ENCODE measurements at places on chromosomes 3 and 15.

DNA sequence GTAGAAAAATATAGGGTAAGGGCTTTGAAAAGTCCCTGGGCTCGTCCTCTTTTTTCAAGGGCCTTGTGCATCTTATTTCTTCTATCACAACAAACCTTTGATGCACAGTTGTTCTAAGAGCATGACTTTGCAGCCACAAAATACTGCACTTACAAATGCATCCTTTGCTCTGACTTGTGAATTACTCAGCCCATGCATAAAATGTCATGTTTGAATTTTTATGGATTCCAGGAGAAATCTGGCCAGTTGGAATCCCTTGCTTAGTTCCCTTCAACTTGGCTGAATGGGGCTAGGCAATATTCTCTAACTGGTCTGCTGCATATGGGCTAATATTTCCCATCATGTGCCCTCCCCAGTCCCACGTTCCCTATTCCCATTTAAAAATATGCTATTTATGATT lies 523.9 kb upstream of the RGMA start:
- no peak for DNase-seq

DNA sequence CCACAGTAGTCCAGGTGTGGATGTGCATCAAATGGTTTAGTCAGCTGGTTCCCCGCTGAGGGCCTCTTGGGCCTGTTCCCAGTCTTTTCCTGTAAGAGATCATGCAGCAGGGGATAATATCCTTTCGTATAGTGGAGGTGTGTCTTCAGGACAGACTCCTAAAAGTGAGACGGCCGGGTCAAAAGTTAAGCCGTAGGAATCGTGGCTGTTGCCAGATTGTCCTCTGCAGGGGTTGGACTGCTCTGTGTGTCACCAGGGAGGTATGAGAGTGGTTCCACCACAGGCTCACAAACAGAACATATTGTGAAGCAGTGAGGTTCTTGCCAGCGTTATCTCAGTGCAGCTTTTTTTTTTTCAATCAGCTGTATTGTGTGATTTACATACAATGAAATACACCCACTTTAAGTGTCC lies 95.0 kb downstream of the VGLL4 start:
- DNase-seq: peak; percentile 64

GRCh38 chr15:44471885-44472455 lies 44.5 kb downstream of the CTDSPL2 start:
- no peak for DNase-seq

DNA sequence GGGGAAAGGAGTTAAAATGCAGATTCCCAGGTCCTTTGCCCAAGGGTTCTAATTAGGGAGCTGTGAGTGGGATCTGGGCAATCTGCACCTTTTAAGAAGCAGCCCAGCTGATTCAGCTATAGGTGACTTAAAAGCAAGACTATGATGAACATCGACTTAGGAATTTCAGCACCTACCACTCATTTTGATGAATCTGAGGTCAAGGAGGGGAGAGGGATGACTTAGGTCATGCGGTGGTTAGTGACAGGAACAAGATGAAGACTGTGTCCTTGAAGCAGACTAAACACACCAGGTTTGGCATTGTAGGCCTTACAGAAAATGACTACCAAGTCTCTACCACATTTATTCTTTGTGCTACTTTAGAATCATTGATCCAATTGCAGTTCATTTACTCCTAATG lies 196.3 kb downstream of the DTWD1 start:
- no peak for DNase-seq

DNA sequence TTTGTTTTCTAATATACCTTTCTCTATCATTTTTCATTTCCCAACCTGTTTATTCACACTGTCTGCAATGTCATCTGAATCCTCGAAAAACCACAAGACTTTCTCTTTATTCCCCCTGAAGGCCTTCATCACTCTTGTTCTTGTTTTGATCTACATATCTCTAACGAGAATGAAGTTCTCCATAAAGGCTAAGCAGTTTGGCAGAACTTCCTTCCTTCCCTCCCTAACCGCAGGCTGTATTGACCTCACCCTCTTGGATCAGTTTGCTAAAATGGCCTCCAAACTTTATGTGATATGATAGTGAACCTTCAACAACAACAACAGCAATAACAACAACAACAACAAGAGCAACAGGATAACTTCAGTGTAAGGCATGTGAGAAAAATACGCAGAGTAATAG lies 392.8 kb downstream of the TIGIT start:
- no peak for DNase-seq

DNA sequence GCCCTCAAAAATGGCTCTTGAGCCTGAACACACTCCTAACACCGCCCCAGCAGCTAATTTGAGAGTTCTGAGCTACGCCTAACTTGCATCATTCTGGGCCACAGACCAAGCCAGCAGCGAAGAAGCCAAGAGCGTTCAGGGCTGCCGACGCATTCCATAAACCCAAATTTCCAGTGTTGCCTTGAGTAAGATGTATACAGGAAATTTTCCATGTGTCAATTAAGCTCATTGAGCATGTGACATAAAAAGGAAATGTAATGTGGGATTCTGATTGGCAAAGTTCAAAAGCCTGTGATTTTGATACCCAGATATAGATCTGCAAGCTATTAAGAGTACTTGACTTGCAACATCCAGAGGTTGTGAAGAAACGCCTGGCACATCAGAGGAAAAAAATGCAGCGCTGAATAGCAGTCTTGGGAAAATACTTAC lies 148.6 kb upstream of the NR2F2 start:
- DNase-seq: no peak

- DNase-seq: no peak
Observed at GRCh38 chr3:197505796-197506548, 49.8 kb downstream of the BDH1 start.

DNA sequence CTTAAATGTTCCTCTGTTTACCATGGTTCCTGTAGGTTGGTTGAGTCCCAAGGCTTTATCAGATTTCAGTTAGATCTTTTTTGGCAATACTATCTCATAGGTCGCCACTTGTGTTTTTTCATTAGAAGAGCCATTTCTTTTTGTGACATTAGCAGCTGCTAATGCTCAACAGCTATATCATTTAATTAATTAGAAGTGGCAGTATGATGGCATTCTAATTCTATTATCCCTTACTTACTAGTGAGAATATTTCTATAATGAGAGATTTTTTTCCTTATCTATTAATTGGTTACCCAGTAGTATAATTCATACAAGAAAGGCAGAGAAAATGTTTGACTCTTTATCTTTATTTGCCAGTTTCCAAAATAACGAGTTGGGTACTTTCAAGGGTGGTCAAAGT lies 25.2 kb downstream of the FRMD4B start:
- no peak for DNase-seq

DNA sequence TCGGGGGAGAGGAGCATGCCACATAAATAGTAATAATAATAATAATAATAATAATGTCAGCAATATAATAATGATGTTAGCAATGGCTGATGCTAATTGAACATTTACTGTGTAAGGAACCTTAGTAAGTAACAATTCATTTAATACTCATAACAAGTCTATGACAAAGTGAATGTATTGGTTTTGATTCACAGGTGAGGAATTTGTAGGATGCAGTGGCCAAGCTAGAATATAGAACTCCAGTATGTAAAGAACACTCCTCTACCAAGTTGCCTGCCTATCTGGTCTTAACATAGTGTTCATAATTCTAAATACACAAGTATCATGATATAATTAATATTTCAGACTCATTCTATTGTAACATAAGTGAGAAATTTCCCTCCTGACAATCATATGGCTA lies 1016.5 kb downstream of the ROBO1 start:
- DNase-seq: no peak
